ENCODE measurements at places on chromosomes 2 and 18.

- no peak for DNase-seq
Observed at GRCh38 chr2:105782646-105783045, 37.9 kb downstream of the NCK2 start.

DNA sequence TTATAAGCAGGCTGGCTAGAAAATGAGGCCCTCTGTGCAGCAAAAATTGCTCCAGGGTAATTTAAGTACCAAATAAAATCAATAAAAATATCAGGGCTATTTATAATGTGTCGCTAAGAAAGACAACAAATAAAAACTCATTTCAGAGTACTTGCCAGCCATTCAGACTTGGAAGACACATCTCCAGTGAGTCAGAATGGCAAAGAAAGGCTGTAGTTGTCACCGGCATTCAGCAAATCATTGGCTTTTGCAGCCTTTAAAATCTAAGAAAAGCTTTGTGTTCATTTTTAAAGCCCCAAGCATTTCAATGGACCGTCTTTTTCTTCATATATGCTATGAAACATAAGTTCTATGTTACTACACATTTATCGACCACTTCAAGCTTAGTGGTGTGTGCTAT is 141.1 kb upstream of the HNMT start:
- DNase-seq = no peak

DNA sequence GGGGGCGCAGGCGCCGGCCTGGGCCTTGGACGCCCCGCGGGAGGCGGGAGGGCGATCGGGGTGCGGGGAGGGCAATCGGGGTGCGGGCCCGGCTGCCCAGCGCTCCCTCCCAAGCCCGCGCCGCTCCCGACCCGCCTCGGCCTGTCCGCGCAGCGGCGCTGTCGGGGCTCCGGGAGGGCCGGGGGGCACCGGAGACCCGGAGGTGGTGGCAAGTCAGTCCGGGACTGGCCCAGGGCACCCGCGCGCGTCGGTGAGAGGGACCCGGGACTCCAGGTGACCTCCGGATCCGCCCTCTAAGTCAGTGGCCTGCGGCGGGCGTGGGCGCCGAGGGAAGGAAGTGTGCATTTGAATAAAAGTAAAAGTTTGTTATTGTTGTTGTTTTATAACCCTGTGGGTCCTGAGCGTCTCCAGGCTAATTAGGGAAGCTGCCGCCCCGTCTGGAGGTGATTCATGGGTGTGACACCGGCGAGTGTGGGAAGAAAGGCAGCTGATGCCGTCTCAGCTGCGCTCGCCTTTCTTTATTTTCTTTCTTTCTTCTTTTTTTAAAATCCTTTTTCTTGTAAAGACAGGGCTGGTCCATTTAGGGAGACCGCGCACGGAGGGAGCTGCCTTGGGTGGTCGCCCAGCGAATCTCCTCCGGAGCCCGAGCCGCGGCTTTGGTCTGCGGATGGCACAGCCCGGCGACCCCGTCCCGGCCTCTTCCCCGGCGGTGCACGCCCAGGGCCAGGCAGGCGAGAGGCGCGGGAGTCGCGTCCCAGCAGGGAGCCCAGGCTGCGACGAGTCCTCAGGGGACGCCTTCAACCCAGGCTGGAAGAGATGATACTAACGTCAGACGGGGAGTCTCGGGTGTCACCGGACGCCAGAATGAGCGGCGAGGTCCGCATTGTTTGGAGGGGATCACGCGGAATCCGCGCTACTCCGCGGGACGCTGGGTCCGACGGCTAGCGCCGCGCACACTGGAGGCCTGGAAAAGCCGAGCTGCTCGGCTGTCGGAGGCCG is 627 bp upstream of the CRACDL start:
- DNase-seq = peak; percentile 9

DNA sequence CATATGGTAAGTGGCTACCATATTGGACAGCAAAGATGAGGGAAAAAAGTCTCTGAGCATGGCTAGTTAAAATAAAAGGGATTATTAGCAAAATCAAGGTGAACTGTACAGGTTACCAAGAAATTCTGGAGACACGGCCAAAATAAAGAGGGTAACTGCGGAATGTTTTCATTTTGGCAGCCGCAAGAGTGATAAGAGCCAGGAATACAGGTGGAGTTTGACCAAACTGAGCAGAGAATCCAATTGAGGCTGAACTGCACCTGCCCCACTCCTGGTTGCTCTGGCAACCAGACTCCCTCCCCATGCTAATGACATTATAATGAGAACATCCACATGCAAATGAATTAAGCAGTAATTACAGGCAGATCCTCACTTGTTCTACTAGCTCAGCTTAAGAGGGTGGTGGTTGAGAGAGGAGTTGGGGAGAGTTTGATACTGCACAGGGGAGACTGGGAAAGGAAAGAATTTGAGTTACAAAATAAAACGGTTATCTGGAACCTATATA is 18.8 kb upstream of the EPHA4 start:
- no peak for DNase-seq

DNA sequence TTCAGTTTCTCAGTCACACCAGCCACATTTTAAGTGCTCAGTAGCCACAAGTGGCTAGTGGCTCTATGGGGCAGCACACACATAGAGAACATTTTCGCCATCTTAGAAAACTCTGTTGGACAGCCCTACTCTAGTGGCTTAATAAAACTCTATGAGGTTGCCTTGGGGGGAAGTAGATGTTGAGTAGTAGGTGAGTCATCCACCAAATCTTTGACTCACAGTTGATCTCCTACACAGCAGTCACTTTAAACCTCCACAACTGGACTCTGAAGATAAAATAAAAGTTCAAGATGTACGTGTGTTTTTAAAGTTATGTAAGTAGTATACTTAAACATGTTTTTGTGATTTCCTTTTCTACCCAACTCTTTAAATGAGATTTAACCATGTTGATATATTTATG is 379.0 kb downstream of the SETBP1 start:
- no peak for DNase-seq

- no peak for DNase-seq
Observed at GRCh38 chr18:62781893-62782292, 66.6 kb downstream of the PHLPP1 start.

DNA sequence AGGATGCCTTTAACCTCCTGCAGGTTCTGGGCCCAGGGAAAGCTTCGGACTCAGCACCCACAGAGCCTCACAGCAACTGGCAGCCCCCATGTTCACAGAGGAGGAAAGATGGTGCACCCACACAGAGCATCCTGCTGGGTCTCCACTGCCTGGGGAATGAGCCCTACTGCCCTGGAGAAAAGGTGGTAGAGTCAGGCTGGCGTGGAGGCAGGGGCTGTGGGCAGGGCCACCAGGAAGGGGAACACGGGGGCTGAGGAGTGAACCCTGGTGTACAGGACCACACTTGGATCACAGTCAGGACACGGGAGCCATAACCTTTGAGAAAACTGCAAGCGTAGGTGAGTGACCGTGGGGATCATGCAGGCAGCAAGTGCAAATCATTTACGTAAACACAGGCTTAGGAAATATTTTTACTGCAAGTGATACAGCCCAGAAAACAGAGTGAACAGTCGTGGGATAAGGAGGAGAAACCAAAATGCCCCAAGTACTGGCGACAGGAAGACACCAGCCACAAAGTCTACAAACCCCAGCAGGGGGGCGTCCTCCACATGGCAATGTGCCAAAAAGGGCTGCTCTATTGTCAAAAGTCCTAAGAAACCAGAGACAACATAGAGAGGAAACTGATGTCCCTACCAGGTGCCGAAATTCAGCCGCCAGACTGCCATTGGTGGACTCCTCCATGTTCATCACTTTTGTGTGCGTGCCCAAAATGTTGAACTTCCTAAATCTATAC is 27.6 kb downstream of the STAT1 start:
- no peak for DNase-seq

DNA sequence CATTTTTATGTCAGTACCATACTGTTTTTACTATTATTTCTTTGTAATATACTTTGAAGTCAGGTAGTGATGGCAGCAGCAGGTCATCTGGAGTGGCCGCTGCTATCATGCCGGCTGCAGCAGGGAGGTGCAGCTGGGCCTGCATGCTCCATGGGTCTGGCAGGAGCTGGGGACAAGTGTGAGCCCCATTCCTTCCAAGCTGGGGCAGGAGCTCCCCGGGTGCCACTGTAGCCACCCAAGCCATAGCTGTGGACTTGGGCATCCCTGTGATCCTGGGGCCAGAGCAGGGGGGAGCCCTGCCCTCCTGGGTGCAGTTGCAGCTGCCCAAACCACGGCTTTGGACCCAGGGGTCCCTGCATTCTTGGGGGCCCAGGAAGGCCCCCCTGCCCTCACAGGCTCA is 59.2 kb downstream of the CSRNP3 start:
- DNase-seq = no peak

DNA sequence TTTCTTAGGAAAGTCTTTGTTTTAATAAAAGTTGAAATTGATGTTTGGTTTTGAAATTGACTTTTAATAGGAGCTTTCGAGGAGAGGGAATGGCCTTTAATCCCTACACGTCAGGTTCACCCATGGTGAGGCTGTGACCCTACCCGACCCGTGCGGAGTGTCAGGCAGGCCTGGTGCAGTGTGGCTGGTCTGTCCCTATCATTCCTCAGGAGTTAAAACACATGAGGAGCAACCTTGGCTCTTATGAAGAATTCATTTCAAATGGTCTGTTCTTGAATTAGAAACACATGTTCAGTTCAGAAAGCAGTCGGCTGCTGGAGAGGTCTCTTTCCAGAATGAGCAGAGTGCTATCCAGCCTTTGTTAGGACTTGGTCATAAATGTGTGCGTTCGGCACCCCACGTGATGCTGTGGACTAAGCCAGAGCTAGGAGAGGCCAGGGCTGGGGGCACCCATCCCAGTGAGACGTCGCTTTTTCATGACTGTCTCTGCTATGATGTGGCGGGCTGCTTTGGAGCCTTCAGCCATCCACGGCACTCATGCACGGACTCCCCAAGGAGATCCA is 54.7 kb downstream of the EMILIN2 start:
- DNase-seq = no peak

DNA sequence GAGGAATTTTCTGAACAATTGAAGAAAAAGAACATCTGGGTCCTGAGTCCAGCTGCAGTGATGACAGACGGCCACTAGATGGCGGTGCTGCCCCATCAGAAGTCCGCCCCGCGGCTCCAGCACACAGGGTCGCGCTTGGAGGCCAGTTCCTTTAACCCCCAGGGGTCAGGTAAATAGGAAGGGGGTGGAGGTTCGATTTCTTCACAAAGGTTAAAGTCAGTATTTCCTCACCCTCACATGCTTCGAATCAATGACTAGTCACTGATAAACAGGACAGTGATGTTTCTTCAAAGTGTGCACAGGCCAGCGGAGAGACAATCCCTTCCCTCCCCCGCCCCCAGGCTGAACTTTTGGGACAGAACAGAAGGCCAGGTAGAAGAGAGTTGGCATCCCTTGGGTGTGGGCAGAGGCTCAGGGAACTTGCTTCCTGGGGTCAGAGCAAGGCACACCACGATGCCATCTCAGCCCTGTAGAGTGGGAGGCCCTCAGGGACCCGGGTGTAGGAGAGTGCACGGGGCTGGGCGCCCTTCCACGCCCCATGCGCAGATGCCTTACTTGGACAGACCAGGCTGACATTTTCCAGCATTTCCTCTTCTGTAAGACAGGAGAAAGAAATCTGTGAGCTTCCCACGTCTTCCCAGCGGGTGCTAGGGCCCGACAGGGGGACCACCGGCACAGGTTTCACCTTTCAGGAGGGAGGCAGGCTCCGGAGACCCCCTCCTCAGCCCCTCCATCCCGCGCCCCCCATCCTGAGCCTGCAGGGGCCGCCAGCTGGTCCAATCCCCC is 722 bp downstream of the APOB start:
- peak; percentile 25 for DNase-seq

DNA sequence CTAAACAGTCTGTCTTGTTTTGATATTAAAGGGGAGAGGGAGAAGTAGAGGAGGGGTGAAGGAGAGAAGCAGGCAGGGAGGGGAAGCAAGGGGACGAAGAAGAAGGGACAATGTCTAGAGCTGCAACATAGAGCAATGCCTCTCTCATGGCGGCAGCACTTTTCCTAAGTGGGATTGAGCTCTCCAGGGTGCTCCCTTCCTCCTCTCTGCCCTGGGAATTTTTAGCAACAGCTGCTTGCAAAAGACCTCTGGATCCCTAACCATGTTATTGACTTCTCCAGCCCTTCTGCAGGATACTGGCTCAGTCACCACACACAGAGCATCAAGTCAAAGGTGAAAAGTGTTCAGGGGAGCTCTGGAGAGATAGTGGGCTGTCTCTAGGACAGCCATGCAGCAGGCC is 734.9 kb downstream of the EPHA4 start:
- DNase-seq = no peak

GRCh38 chr18:52914148-52914547 is 574.2 kb downstream of the DCC start:
- no peak for DNase-seq

- DNase-seq = no peak
Observed at GRCh38 chr2:192064459-192064858, 130.3 kb downstream of the TMEFF2 start.

DNA sequence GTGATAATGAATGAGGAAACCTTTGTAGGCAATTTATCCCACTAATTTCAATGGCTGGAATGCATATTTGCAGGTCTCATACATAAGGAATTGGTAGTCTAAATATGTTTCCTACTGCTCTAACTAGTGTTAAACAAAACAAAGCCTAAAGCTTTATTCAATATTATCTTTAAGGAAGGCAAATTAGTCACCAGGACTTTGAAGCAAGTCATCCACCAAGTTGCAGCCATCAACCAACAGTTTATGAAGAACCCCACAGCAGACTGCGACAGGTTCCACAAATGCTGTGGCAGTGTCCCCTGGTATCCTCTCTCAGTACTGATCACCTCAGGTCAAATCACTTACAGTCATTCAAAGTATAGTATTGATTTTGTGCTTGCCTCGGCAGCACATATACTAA is 181.5 kb upstream of the ZFP36L2 start:
- DNase-seq = no peak

DNA sequence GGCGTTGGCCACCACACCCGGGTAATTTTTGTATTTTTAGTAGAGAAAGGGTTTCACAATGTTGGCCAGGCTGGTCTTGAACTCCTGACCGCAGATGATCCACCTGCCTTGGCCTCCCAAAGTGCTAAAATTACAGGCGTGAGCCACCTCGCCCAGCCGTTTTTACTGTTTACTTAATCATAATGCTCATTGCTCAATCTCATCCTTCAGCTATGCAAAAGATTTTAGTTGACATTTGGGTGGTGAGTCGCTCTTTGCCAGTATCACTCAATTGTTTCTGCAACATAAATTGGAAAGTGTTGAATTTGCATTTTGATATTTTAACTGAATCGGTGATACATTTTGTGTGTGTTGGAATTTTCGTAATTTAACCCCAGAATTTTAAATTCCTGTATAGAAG is 7.8 kb upstream of the ZNF532 start:
- DNase-seq = no peak

DNA sequence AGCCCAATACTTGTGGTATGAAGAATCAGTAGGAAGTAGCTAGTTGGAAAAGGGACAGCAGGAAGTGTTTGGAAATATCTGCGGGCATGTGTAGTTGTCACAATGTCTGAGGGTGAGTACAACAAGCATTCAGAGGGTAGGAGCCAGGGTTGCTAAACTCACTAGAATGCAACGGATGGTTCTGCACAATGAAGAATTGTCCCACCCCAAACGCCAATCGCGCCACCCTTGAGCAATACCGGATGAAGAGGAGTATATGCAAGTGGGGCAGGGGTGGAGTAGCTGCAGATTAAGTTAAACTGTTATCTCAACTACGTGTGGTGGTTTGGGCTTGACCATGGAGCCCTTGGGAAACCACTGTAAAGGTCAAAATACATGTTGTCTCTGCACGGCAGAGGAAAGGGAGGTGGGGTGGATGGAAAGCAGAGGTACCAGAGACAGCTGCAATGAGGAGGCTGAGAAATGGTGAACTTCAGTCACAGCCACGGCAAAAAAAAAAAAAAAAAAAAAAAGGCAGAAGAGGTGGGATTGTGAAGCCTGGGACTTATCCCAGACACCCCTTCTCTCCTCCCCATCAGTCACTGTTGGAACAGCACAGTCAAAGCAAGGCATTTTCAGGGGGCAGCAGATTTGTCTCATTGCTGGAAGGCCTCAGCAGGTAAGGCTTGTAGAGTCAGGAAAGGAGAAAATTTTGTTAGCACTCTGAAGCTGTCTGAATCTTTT is 5.2 kb downstream of the CCL20 start:
- DNase-seq = no peak
